ENCODE measurements at places on chromosomes 6 and 20. TPM values are rescaled to one million over a fixed set of nuclear protein-coding genes. Genes with fewer than 3 reads are reported as not detected.

CRYBG1 gene
- 46.7 TPM for total RNA-seq

SRMS gene
- total RNA-seq = not detected

KCNK17 gene
- total RNA-seq = not detected

C20orf204 gene
- 0.98 TPM for total RNA-seq

TRERF1 gene
- total RNA-seq = 20.6 TPM

UBD gene
- total RNA-seq = not detected

HMGCLL1 gene
- total RNA-seq = 1.7 TPM

HSPA1L gene
- total RNA-seq = 0.98 TPM

DEFB132 gene
- total RNA-seq = not detected

PRL gene
- total RNA-seq = not detected

OR2H1 gene
- not detected for total RNA-seq

SLC12A5 gene
- not detected for total RNA-seq

MAFB gene
- 80.5 TPM for total RNA-seq

CCDC28A gene
- total RNA-seq = 11.0 TPM

TMEM244 gene
- total RNA-seq = not detected

SPDEF gene
- total RNA-seq = not detected

PGC gene
- 3.4 TPM for total RNA-seq

LY86 gene
- 4.9 TPM for total RNA-seq

GPR63 gene
- total RNA-seq = 2.5 TPM

ARMC12 gene
- not detected for total RNA-seq

CD24 gene
- 86.9 TPM for total RNA-seq

MLIP gene
- total RNA-seq = not detected

OVOL2 gene
- total RNA-seq = 9.3 TPM

BNIP5 gene
- not detected for total RNA-seq

Data from vagina (tissue), 2 donors.